Right hindlimb (tissue), 1 donor: ENCODE measurements at places on chromosomes 11 and 22.
A peak's percentile ranks its signal among the peaks of the same experiment; 100 is the strongest.

- DNase-seq, result no peak
Observed at GRCh38 chr22:32729412-32729811, 72.1 kb upstream of the TIMP3 start.

DNA sequence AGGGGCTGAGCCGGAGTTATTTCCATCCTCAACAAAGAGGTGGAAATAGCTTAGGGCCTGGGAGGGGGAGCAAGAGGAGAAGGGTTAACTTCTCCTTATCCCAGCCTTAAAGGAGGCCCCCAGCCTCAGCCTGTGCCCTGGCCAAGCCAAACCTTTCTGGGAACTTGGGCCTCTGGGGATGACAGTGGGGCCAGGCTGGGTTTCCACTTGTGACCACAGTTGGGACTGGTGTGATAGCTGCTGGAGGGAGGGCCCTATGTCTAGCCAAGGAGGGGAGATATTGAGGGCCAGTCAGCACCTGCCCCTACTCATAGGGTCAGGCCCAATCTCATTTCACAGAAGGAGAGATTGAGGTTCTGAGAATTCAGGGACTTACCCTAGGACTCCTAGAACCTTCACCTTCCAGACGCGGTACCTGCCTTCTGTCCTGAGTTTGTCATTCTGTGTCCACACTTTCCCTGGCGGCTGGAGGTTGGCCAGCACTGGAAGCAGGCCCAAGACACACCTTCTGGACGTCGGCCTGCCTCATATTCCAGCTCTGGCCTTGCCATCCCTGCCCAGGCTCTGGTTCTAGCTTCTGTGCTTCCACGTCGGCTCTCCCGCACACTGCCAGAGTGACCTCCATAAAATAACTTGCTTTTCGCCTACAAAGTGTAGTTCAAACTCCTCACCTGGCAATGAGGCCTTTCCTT is 3.1 kb downstream of the RELT start:
- DNase-seq, result no peak

GRCh38 chr11:86675017-86675416 is 2.6 kb upstream of the ME3 start:
- DNase-seq, result peak; percentile 54

- DNase-seq, result no peak
Observed at GRCh38 chr11:8908099-8908498, 2.9 kb upstream of the AKIP1 start.

DNA sequence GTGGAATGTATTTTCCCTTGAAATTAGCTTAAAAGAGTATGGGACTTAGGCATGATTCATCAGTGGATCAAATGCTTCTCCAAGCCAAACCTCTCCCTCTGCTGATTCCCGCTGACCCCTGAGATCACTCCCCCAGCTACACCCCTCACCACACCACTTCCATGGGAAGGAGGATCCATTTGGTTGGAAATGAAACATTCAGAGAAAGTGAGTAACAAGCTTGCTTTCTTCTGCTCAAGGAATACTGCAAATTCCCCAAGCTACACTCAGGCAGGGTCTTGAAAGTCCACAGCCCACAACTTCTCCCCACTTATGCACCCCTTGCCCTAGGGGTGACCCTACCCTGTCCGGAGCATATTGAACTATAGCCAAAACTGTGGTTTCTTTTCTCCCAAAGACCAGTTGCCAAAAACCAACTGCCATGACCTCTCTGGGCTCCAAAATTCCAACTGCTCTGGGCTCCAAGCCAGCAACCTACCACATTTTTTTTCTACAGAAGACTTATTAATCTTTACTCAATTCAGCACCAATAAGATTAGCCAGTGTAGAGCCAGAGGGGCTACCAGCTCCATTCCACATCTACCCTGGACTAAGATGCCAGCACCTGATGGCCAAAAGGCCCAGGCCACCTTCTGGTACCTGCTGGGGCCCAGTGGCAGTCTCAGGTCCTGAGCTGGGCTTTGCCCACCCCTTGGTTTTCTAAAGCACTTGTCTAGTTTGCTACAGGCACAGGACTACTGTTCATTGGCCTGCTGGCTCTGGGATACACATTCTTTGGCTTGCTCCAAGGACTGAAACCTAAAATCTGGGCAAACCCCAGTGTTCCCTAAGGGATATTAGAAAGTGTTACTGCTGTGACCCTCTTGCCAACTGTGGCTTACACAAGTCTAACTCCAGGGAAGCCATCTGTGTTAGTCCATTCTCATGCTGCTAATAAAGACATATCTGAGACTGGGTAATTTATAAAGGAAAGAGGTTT is 101.1 kb downstream of the MICAL3 start:
- DNase-seq, result peak; percentile 66
